ENCODE measurements at places on chromosomes 5 and 9.

DNA sequence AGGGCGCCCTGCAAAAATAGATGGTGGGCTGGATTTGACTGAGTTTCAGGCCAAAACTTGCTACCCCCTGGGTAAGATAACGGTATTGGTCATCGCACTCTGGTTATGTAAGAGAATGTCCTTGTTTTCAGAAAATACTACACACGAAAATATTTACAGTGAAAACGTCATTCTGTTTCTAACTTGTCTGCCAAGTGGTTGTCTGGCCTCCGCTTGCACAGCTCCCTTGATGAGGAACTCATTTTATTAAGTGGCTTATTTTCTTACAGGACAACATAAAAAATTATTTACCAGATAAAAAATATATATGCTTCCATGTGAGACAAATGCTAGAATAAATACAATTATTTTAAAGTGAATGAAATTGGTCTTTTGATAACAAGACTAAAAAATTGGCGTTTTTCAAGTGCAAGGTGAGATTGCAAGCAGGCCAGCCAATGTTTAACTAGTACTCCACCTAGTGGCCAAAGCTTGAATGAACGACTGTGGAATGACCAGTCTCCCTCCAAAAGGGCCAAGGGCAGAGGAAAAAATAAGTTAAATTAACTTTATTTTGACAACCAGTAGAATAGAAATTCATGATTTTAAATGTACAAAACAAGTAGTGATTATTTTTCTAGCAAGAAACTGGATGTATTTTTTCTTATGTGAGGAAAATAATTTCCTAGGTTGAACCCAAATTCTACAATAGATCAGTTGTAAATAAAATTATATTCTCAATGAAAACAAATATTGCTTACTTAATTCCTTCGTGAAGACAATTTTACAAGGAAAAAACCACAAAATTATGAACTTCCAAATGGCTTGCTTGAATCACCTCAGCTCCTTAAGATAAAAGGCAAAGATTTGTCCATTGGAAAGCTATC is 93.2 kb downstream of the ZFAND5 start:
- DNase-seq, result peak; percentile 39

DNA sequence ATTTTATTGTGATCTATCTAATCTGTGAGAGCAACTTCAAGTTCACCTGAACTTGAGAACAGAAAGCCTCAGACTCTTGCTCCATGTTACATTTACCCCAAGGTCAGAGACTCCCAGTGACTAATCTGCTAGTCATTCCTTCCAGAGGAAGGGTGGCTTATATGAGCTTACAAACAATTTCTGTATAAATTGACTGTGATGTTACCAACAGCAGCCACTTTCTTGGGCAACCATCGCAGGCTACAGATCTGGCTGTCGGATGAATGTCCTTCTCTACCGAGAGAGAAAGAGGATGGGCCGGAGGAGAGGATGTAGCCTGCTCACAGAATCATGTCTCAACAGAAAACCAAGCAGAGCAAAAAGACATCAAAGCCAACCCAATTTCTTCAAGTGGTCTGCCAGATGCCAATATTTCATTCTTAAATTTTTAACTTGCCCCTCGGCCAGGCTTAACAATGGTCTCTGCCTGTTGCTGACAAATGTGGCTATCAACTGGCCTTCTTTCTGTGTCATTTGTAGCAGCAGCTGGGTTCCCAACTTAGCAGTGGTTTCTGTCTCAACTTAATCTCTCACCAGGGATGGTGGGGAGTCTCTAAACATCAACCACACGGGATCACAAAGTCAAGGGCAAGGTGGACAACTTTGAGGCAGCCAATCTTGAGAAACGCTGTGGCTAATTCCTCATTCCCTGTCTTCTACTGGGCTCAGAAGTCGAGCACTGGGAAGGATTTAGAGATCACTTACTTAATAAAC is 81.3 kb downstream of the RAPGEF1 start:
- peak; percentile 74 for DNase-seq

GRCh38 chr9:108620767-108621166 is 235.0 kb downstream of the ACTL7B start:
- peak; percentile 31 for DNase-seq

GRCh38 chr9:2109069-2109650 is 94.0 kb downstream of the SMARCA2 start:
- no peak for DNase-seq

DNA sequence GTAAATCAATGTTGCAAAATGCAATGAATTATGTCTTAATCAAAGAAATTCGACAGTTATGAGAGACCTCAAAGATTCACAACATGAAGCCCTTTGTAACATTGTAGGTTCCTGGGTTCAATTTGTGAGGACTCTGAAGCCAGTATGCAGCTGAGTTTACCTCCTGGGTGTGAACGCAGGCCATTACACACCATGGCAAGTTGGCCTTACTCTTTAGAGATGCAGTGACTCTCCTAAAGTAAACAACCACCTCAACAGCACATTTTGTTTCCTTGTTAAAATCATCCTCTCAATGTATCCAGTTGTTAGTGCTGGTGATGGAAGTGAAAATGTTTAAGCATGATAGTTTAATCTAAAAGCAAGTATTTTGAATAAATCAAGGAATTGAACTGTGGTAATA is 73.8 kb downstream of the JAKMIP2 start:
- DNase-seq, result no peak
